ENCODE measurements at places on chromosomes 7 and 10.

DNA sequence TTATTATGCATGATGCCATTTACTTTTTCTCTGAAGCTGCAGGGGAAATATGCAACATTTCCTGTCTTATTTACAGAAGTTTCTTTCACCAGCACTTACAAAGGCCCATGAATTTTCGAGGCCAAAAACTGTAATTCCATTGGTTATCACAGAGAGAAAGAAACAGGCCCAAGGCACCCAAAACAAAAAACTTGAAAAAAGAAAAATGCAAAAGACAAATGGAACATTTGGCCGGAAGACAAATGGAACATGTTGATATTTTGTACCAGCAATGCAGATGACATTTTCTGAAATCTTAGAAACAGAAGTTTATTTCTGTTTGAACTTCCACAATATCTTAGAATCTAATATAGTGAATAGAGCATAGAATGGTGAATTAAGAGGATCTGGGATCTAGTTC lies 56.3 kb upstream of the PNLIP start:
- no peak for DNase-seq

GRCh38 chr7:106269254-106269961 lies 15.4 kb downstream of the NAMPT start:
- no peak for DNase-seq

DNA sequence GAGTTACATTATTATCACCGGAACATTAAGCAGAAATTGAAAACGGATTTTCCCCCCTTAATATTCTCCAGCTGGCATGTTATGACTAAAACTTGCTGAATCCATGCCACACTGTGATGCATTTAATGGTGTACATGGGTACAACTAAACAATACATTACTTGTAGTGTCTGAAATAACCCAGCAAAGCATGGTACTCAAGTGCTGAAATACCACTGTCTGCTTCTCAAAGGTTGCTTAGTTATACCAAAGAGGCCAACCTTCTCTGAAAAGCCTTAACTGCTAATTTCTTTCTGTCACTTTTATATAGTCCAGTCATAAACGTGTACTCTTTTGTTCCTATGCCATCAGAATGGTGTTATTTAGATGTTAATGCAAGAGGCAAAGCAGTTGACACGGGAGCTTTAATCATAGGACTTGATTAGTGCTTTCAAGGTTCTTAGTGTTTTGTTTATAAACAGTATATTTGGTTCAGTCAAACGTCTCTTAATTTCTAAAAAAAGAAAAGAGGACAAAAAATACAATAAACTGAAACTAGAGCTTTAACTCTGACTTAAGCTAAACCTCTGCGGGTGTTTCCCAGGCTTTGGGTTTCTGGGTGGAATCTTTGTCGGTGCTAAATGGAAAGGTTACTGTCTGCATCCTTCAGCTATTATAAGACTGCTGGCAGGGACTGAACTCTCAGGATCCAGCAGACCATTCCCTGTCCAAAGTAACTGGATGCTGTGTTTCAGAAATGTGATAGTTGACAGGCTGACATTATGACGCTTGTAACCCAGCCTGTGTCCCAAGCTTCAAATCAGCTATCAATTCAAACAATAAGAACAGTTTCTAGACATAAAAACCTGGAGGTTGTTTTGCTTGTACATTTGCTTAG lies 202.6 kb downstream of the PPP1R3A start:
- DNase-seq = no peak

GRCh38 chr10:117647306-117647705 lies 104.8 kb downstream of the EMX2 start:
- DNase-seq = no peak

GRCh38 chr10:116769791-116770190 lies 27.4 kb upstream of the HSPA12A start:
- DNase-seq = no peak

DNA sequence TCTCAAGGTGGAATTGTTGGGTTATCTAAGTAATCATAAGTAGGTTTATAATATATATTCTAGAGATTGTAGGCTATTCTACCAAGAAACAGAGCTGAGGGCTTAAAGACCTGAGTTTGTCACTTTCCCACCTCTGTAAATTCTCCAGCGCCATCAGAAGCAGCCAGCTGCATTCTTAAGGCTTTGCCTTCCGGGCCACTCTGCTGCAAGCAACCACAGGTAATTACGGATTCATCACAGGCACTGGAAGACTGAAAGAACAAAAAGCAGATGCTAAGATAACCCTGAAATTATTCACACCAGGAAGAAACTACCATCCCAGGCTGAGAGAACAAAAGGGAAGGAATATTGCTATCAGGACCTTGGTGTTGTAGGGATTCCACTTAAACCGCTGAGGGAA lies 137.8 kb upstream of the JCAD start:
- DNase-seq = no peak

DNA sequence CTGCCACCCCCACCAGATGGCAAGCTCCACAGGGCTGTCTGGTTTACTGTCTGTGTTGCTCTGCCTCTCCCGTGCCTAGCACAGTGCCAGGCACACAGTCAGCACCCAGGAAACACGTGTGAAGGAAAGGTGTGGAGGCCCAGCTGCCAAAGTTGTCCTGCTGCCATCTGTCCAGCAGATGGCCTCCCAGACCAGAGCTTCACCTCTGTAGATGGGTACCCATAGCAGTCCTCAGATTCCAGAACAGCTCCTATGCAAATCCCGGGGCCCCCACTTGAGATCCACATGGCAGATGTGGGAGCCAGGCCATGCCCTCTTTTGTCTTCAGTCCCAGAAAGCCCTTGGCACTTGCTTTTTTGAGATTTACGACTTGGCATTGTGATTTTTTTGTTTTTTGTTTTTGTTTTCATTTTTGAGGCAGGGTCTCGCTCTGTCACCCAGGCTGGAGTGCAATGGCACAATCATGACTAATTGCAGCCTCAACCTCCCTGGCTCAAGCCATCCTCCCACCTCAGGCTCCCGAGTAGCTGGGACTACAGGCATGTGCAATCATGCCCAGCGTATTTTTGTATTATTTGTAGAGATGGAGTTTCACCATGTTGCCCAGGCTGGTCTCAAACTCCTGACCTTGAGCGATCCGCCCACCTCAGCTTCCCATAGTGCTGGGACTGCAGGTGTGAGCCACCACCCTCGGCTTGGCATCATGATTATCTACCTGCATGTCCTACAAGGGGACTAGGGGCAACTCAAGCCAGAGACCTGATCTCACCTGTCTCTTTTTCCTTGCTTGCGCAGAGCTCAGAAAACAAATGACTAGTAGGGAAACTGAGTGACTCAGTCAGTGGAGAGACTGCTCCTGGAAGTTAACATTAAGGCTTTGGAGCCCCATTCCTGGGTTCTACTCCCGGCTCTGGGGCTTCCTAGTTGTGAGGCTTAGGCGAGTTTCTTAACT lies 16.9 kb upstream of the PALD1 start:
- DNase-seq = peak; percentile 61

- DNase-seq = no peak
These were observed 69.0 kb downstream of the PARD3 start for GRCh38 chr10:34746094-34746493.

- no peak for DNase-seq
These were observed 459.0 kb downstream of the SH2D4B start for GRCh38 chr10:80996615-80997193.

DNA sequence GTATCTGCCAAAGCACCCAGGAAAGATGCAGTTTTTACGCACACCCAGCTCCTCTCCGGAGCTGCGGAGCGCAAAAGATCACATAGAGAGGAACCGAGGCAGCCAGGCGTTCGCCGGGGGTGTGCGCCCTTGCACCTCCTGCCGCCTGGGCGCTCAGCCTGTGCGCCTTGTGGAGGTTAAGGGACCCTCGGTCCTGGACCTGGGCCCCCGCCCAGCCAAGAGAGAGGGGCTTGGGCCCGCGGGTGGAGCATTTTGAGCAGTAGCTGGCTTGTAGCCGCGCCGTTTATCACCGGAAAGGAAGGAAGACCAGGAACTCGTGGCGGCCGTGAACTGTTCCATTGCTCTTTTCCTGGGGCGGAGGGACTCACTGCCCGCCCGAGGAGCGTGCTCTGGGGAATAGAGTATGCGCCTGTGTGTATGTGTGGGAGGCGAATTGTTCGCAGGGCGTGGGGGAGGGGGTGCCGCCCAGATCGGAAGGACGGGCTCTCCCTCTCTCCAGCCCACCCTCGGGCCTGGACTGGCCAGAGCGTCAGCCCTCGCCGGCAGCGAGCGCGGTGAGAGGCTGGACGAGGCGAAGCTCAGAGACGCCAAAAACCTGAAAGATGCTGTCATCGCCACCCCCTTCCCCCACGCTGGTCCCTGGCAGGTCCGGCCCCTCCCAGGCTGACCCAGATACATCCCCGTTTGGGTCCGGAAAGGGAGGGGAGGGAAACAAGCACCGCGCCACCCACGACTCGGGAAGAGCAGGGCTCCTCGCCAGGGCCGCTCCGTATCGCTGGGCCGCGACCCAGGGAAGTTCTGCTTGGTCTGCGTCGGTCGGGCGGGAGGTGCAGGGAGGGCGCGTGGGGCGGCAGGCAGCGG lies 1.2 kb upstream of the WNT2 start:
- no peak for DNase-seq

DNA sequence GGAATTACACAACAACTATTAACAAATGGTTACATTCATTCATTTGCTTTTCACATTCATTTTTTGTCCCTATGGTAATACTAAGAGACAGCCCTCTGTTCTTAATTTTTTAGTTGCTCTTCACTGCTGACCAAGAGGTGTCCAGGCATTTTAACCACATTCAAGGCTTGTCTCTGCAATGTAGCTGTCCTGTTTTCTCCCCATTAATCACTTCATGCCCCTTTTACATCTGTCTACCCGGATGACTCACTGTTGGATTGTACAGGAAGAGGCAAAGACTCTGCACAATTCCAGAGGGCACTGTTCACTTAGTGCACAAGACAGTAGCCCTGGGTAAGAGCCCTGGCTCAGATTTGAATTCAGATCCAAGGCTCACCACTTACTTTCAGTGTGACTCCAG lies 168.5 kb downstream of the NOC3L start:
- DNase-seq = peak; percentile 2

- DNase-seq = no peak
These were observed 14.1 kb downstream of the RNF32 start for GRCh38 chr7:156654511-156655234.

DNA sequence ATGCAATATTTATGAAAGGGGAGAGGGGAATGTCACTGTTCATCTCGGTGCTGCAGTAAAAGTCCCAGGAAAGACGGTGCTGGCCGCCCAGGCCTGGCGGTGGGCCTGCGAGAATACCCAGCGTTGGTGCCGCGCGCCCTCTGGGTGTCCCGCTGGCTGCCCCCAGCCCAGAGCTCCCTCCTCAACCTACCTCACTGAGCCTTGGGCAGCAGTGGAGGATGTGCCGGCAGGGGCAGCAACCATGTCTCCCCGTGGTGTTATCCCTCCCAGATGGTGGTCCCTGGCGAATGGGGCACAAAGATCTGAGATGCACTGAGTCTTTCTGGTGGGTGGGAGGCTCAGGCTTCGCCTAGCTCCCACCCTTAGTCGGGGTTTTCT lies 9.5 kb upstream of the TLX1 start:
- DNase-seq = no peak

DNA sequence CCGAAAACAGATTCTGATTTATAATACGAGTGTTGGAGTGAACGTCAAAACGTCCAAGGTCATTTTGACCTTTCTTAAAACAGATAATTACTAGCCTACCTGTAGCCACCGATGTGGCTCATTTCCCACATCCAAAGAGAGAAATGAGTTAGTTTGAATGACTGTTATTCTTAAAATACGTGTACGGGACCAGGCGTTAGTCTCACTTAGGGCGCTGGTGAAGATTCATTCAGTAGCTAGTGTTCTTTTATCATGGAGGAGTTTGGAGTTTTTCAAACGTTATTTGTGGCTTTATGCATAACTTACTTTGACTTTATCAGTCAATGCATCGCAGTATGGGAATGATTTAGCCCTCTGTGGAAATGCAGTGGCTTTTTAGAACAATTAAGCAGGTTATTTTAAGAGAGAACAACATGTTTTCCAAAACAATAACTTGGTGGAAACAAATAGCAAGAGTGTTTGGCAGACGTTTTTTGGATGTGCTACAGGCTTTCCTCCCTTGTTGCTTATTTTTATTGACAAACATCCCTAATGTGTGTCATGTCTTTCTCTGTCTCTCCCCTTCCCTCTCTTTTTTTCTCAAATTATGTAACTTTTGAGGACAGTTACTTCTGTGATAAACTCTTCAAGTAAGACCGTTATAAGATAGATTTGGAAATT lies 1.6 kb downstream of the BICC1 start:
- DNase-seq = no peak

DNA sequence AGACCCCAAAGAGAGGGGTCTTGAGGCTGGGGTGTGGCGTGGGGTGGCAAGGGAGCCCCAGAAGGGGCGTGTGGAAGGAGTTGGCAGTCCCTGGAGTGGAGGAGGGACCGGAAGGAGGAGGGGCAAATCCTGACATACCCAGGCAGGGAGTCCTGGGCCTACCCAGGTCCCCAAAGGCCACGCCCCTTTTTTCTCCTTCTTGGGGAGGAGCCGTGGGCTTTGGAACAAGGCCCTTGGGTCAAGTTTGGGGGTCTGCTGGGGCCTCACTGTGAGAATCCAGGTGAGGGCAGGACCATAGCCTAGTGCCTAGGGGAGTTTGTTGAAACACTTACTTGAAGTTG lies 1.2 kb upstream of the SMARCD3 start:
- peak; percentile 65 for DNase-seq

DNA sequence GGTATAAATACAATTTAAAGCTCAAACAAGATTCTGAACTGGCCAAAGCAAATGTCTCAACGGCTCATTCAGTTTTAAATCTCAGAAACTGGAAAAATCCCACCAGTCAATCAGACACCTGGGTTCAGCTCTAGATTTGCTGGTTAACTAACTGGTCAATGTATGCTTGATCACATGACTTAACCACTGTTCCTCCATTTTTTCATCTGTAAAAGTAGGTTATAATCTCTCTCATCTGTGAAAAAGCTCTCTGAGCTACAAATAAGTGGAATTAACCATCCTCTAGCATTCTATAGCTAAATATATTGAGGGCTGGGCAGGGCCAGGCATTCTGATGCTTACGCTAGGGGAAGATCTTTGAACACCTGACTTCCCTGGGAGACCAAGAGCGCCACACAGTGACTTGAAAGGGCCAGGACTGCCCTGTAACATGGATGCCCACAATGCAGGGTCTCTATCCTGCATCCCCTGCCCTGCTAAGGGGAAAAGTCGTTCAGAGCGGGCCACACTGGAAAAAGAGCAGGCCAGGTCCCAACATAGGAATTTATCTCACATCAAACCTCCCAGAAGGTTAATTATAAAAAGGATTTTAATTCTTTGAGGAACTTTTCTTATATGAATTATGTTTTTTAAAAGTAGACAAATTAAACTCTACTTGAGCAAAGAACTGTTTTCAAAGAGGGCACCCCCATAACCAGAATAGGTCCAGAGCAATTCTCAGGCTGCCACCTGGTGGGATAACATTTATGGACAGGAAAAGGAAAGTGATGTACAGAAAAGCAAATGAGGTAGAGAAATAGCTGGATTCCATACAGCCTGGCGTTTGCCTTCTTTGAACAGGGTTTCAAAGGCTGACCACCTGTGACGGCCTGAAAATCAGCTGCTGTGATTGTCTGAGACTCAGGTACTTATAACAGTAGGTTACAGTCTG lies 1.8 kb downstream of the RP9 start:
- DNase-seq = peak; percentile 28

GRCh38 chr7:66768865-66769832 lies 28.6 kb downstream of the RABGEF1 start:
- DNase-seq = no peak
